Coronary artery (tissue), 2 donors: ENCODE measurements at places on chromosomes 7 and 10.

GRCh38 chr10:45424668-45425404, 50.8 kb downstream of the ALOX5 start:
- DNase-seq, result no peak

- DNase-seq, result peak; percentile 76
Measured at GRCh38 chr7:47582764-47583738, 1.1 kb upstream of the TNS3 start.

- DNase-seq, result no peak
Measured at GRCh38 chr7:17994079-17994850, 33.4 kb downstream of the PRPS1L1 start.

- DNase-seq, result no peak
Measured at GRCh38 chr10:75386128-75386527, 15.4 kb downstream of the ZNF503 start.

GRCh38 chr7:28180364-28181147, at the start of gene JAZF1:
Gene JAZF1, minus strand, starts transcription at chr7:28180795.
- peak; percentile 80 for DNase-seq

- DNase-seq, result no peak
Measured at GRCh38 chr10:5546891-5547680, 22.3 kb downstream of the CALML3 start.

- DNase-seq, result no peak
Measured at GRCh38 chr7:223118-223800, 30.9 kb downstream of the FAM20C start.

DNA sequence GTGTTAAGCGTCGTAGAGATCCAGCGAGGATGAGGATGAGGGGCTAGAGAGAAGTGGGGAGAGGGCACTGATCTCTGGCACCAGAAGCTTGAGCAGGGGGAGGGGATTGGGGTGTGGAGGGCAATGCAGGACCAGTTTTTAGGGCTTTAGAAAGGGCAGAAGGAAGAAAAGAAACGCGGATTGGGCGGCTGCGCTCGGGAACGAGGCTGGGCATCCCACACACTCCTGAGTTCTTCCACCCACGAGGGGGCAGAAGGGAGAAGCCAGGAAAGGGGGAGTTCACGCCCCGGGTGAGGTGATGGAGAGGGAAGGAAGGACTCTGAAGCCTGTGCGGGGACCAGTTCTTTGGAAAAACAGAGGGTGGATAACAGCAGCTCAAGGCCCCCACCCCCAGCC, 6.1 kb upstream of the VGF start:
- DNase-seq, result no peak

DNA sequence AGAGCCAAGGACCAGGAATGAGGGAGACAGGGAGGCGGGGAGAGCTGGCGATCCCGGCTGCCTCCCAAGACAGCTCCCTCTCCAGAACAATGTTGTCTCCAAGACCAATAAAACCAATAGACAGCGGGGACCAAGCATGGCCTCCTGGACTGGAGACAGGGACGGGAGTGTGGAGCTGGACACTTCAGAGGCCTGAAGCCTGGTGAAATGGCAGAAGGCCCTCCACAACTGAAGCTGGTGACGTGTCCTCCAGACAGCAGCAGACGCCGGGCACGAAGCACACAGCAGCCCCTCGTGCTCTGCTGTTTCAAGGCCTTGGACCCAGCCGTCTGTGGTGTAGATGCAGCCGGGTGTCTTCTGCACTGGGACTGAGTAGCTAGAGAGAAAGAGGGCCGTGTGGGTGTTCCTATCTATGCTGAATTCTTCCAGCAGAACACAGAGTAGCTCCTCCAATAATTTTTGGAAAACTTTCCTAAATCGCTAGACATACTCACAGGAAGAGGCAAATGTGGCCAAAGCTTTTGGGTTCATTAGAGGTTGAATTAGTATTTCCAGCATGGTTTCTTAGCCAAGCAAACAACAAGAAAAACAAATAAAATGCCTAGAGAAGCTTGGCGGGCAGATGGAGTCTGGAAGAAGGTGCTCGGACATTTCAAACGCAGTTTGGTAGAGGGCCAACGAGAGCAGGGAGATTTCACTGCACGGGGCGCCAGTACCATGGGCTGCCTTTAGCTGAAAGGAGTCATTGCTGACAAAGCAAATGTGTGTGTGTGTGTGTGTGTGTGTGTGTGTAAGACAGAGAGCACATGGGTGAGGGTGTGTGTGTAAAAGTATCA, 570.4 kb downstream of the TCERG1L start:
- DNase-seq, result peak; percentile 65

DNA sequence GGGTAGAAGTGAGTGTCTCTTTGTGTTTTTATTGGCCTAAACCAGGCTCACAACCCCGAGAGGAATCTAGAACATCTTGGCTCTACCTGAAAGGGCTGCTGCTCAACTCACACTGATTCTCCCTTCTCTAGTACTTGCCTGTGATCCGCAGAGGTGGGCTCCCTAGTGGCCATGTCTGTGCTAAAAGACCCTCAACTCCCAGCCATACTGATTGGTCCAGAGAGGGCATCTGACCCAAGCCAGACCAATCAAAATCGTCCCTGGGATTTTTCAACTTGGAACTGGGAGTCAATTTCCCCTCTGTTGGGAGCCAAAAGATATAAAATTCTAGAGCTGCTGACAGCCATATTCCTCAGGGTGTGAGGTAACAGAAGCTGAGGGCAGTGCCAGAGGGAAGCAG, 55.3 kb downstream of the SH3PXD2A start:
- no peak for DNase-seq

GRCh38 chr10:20817116-20817515, 80.0 kb downstream of the NEBL start:
- no peak for DNase-seq

- no peak for DNase-seq
Measured at GRCh38 chr10:87503401-87503800, 1.3 kb upstream of the MINPP1 start.

- no peak for DNase-seq
Measured at GRCh38 chr10:48468866-48469511, 135.9 kb downstream of the ARHGAP22 start.

DNA sequence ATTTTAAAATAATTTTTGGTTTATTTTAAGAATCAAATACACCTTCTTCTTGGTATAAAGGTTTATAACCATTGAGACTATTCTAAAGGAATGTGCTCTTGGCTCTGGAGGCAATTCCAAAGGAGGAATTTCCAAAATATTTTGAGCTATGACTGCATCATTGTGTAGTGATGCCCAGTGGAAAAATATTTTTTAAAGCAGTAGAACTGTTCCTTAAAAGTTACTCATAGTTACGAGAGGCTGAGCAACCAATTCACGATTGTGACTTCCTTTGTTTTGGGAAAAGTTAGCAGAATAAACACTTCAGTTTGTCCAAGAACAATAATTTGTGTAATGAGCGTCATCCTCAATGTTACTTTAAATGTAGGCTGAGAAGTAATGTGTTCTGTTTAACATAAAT, 233.6 kb downstream of the BAMBI start:
- no peak for DNase-seq

GRCh38 chr10:45418849-45419675, 45.0 kb downstream of the ALOX5 start:
- peak; percentile 80 for DNase-seq

- no peak for DNase-seq
Measured at GRCh38 chr7:94510582-94511496, 1.2 kb downstream of the CASD1 start.

DNA sequence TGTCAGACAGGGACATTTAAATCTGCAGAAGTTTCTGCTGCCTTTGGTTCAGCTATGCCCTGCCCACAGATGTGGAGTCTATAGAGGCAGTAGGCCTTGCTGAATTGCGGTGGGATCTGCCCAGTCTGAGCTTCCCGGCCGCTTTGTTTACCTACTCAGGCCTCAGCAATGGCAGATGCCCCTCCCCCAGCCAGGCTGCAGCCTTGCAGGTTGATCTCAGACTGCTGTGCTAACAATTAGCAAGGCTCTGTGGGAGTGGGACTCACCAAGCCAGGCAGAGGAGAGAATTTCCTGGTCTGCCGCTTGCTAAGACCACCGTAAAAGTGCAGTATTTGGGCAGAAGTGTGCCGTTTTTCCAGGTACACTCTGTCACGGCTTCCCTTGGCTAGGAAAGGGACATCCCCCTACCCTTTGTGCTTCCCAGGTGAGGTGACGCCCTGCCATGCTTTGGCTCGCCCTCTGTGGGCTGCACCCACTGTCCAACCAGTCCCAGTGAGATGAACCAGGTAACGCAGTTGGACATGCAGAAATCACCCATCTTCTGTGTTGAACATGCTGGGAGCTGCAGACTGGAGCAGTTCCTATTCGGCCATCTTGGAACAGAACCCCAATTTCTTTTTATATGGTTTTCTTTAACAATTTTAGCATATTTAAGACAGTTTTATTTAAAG, 28.4 kb upstream of the VWDE start:
- no peak for DNase-seq

DNA sequence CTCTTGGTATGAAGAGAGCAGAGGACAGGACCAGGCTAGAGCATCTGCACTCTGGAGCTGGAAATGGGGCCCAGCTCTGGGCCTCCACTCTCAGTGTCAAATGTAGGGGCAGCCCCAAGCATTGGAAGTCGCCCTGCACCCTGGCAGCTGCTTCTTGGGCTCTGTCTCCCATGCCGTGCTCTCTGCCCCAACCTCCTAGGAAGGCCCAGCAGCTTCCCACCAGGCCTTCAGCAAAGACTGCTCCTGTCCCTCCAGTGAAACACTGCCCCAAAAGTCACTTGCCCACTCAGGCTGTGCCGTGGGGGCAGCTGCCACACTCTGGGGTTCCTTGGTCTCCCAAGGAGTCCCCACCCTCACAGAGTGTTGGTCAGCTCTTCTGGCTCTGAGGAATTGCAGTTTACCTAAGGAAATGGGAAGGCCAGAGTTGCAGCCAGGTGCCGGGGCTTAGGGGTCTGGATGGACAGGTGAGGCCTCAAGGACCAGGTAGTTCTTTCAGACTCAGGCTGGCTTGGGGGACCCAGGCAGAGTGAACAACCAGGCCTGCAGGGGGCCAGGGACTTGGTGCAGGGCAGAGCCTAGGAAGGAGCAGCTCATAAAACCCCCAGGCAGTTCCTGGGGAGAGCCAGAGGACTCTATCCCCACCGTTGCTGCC, 9.4 kb upstream of the OPN4 start:
- no peak for DNase-seq

DNA sequence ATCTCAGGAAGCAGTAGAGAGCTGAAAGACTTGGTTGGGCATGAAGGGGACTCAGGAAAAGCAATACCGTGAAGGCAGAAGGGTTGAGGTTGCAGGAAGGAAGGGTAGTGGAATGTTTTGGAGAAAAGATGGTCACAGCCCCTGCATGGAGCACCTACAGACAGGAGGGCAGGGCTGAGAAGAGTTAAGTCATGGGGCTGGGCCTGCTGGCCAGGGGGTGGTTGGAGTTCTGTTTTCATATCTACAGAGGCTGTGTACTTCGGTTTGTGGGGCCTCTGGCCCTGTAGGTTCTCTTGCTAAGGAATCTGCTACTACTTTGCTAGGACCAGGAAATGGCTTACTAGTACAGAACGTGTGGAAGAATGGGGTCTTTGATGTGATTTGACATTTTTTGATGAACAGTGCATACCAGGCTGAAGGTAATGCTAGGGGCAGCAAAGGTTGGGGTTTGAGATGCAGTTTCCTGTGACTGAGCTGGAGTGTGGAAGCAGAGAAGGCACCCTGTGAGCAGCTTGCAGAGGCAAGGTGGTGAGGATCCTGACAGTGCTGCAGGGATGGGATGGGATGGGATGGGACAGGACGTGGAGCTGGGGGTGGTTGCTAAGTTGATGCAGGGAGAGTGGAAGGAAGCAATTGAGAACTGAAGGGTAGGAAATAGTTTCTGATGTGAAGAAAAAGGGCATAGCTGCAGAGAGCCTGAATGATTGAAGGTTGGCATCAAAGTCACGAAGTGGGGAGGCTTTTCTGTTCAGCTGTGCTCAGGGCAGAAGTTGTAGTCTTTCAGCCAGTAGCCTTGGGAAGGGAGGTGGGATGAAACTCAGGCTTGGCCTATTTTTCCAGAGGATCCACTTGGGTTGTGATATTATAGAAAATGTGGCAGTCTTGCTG, 7.8 kb downstream of the RPS24 start:
- no peak for DNase-seq
